ENCODE measurements at places on chromosomes 7 and 10. TPM values are rescaled to one million over a fixed set of nuclear protein-coding genes. Genes with fewer than 3 reads are reported as not detected.

The NPC1L1 gene
- 19.1 TPM for total RNA-seq

The DNAJC12 gene
- total RNA-seq, result 23.6 TPM

The ABCB4 gene
- total RNA-seq, result 189 TPM

The MRC1 gene
- total RNA-seq, result 38.5 TPM

The MYO1G gene
- 3.4 TPM for total RNA-seq

The ZNF92 gene
- total RNA-seq, result 2.6 TPM

The FAM13C gene
- total RNA-seq, result 4.7 TPM

The WBP1L gene
- total RNA-seq, result 33.0 TPM

The TNPO3 gene
- total RNA-seq, result 27.6 TPM

The TAS2R3 gene
- 0.32 TPM for total RNA-seq

The MMP21 gene
- total RNA-seq, result 0.25 TPM
